Epithelial cell of prostate (primary cell): ENCODE measurements at places on chromosomes 2 and 18.

DNA sequence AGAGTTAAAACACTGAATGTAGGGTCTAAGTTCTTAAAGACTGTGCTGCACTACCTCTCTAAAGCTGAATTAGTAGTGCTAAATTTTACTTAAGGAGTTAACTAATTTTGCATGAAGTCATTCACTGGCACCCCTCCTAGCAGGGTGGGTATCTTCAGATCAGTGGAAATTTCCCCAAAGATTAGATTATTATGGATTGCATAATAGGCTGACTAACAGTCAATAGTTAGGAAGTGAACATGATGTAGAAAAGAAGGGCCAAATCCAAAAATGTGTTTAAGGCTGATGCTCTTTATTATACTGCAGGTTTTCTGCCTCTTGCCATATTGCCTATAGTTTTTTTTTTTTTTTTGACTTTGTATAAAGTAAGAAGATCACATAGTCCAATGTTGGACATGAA lies 5.2 kb downstream of the ZNF638 start:
- DNase-seq, result no peak

- no peak for DNase-seq
These were observed 167.9 kb downstream of the TNS1 start for GRCh38 chr2:217834744-217835513.

DNA sequence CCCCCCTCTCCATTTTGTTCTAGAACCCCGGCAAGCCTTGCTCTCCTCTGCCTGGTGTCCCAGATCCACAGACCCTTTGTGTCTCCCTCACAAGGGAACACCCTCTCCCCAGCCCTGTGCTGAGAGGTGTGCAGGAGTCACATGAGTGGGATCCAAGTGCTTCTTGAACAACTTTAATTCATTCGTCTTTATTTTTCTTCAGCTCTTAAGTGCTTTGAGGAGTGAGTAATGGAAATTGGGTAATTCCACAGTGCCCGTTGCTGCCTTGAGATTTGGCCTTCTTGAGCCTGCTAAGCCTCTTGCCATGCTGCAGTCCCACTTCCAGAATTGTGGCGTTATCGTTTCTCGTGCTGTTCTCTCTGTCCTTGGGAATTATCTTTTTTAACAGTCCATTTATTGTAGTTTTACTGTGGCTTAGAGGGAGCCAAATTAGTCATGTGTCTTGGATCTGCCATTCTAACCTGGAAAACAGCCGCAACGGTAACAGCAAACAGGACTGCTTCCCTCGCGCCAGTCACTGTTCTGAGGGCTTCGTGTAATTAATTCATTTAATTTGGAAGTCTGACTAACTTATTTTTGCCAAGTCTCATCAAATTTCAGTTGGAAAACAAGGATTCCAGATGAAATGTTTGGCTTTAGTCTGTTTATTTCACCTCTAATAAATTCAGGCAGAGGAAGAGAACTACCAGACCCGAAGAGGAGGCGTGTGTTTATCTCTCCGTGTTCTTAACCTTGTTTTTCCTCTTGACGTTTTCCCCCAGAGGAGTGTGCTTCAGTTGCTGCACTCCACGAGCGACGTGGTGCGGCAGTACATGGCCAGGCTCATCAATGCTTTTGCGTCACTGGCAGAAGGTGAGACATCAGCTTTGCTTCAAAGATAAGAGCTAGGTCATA lies 72.0 kb downstream of the ARMC9 start:
- DNase-seq, result no peak

- DNase-seq, result no peak
These were observed 109.0 kb upstream of the KCNJ3 start for GRCh38 chr2:154589514-154589913.

DNA sequence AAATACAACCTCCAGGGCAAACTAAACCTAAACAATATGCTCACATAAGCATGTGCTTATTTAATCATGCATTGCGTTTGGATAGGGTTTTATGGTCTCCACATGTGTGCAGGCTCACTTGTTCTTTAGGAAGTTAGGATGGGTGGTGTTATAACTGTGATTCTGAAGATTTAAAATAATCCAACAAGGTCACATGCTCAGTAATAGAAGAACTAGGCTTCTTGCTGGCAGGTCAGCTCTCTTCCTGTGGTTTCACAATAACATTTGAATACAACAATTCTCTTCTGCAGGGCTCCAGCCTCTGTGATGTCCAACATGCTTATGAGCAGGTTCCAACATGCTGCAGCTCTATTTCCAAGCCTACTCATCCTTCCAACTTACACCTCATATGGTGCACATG lies 84.0 kb downstream of the MYL12B start:
- DNase-seq, result peak; percentile 77

- DNase-seq, result no peak
These were observed 377.4 kb upstream of the DSEL start for GRCh38 chr18:67893916-67894315.

- DNase-seq, result no peak
These were observed 104.3 kb upstream of the ST6GAL2 start for GRCh38 chr2:106990297-106990696.

DNA sequence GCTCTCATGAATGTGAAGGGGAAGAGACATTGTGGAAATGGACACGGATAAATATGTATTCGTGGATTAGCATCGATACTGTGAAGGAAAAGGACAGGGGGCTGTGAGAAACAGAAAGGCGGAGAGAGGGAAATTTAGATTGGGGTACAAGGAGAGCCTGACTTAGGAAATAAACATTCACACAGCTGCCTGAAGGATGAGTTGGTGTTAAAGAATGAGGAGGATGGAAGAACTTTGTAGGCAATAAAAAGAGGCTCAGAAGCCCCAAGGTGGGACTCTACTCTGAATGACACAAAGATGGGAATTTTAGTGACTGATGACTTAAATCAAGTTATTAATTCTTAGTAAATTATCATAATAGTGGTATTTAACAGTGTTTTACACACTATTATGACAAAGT lies 10.1 kb downstream of the MYO1B start:
- no peak for DNase-seq

DNA sequence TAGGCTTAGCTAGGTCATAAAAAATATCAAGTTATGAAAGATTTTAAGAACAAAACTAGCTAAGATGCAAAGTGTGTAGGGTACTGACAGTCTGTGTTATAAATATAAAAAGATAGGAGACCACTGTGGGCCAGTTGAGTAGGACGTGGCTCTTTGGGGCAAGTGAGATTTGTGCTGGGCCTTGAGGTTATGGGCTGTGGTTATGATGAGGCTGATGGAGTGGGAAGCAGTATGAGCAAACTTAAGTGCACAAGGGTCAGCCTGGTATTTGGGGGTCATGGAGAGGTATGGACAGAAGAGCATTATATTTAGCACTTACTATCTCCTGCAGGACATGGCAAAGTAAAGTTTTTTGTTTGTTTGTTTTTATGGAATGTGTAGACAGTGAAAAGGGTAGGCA lies 70.1 kb downstream of the SETBP1 start:
- no peak for DNase-seq

DNA sequence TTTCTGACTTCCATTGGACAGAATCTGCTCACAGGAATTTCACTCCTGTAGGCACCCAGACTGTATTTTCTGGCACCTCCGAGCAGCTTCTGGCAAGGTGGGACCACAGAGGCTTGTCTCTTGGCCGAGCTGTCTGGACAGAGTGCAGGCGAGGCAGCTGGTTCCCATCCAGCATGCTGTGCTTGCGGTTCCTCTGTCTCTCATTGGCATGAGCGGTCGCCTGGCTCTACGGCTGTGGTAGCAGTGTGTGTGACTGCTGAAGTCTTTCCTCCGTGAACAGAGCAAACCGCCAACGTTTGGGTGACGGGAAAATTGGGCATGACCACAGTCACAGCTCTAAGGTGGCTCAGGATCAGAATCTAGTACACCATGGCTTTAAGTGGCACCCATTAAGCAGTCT lies 411.7 kb upstream of the NETO1 start:
- DNase-seq, result no peak

DNA sequence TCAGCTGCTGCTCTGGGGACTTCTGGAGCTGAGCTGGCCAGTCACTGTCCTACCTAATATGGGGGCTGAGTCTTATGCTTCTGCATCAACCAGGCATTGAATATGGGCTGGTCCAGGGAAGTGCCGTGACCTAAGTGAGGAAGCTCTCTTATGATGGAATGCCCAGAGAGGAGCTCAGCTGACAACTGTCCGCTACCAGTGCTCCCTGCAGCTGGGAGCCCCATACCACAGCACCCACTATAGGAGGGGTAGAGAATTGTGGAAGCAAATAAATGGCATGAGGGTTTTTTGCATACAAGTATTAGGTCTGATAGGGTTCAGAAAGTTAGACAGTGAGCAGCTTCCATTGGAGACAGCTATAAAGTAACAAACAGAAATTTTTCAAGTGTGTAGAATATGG lies 4.5 kb downstream of the TIMM21 start:
- no peak for DNase-seq

GRCh38 chr2:158994920-158995676 lies 26.7 kb downstream of the TANC1 start:
- DNase-seq, result no peak

GRCh38 chr2:46876741-46877384 lies 38.7 kb downstream of the MCFD2 start:
- DNase-seq, result peak; percentile 34

GRCh38 chr2:7502336-7502735 lies 585.1 kb downstream of the RNF144A start:
- no peak for DNase-seq

DNA sequence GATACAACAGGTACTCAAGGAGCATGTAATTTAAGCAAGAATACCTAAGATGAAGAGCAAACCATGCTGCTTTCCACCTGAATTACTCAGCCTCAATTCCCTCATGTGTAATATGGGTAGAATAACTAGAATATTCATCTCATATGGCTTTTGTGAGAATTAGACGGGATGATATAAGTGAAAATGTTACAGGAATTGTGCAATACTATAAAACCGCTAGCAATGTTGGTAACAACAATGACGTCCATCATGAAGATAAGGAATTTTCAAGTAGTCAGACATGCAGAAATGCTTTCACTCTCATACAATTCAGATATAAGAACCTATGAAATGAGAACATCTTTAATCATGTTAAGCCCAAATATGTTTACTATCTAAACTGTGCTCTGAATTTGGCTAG lies 2106.6 kb upstream of the CELF4 start:
- DNase-seq, result no peak

DNA sequence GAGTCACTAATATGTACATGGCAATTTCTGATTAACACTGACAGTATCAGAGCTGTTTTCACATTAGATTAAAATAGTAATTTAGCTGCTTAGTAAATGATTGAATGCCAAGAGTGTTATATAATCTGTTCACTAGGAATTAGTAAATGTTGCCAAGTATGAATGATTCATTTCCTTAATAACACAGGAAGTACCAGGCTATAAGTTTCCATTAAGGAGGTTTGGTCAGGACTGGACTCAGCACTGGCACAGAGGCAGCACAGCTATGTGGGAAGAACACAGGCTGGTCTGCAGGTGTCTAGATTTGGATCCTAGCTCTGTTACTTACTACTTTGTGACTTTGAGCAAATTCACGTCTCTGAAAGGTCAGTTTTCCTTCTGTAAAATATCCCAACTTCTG lies 97.2 kb downstream of the TDRD15 start:
- peak; percentile 22 for DNase-seq

- DNase-seq, result no peak
These were observed 105.5 kb downstream of the RNF144A start for GRCh38 chr2:7022492-7023385.

- DNase-seq, result no peak
These were observed 2.9 kb downstream of the OTOF start for GRCh38 chr2:26475037-26475436.

DNA sequence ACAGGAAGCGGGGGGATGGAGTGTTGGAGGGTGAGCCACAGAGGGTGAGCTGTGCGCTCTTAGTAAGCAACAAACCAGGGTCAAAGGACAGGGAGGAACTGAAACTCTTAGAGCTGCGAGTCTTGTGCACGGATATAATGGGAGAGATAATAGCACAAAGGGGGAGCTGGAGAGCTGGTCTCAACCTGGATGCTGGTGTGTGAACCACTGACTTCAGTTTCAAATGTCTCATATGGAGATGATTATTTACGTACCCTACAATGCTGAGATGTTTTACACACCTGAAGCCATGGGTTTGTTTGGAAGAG lies 35.9 kb downstream of the PTGR3 start:
- DNase-seq, result no peak

DNA sequence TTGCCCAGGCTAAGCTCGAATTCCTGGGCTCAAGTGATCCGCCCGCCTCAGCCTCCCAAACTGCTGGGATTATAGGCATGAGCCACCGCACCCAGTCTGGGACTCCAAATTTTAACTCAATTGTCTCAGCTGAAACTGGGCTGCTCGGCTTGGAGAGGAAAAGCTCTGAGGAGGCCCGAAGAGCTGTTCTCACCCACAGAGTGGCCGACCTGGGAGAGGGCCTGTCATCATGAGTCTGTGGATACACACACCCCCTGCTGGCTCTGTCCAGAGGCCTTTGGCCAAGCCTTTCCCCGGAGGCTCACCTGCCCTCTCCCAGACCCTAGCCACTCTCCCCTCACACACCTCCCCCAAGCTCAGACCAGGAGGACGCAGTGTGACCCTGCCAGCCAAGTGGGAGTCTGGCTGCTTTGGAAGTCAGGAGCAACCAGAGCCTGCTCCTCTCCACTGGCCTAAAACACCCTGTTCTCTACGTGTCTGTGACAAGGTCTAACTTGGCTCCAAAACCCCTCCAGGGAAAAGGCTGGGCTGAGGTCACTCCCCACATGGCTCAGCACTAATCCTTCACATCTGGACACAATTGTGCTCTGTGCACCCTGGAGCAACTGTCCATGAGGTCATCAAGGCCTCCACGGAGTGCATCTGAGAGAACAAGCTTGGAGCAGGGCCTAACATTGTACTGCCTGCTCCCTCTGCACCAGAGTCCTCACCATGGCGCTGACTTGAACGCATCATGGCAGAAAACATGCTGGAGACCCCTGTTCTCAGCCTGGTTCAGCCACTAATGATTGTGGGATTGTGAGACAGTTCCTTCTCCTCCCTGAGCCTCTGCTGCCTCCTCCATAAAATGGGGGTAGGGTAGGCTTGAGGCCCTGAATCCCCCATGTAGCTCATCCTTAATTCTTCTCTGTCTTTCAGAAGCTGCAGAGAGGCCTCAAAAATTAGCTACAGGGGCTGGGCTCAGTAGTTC lies 49.9 kb upstream of the RAB6C start:
- DNase-seq, result no peak

DNA sequence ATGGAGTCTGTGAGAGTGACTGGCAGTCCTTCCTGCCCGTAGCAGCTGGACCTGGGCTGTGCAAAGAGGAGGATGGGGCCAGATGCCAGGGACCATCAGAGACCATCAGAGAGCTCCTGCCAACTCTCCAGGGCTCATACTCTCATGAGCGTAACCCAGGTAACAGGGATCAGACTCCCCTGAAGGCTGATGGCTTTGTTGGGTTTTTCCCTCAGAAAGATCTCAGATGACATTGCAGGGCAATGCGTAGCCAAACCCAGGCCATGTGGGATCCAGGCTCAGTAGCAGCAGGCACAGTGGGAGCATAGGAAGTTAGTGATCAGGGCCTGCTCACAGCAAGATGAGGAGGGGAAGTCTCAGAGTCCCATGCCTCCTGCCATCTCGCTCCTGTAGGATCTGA lies 218.0 kb downstream of the LOXHD1 start:
- no peak for DNase-seq

DNA sequence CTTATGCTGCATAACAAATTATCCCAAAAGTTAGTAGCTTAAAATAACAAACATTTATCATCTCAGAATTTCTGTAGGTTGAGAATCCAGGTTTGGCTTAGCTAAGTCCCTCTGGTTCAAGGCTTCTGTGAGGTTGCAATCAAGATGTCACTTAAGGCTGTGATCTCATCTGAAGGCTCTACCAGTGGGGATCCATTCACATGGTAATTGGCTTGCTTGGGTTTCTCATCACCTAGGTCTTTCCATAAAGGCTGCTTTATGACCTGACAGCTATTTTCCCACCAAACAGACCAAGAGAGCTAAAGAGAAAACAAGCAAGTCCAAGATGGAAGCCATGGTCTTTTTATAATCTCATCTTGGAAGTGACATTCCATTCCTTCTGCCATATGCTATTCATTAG lies 137.3 kb downstream of the DTNA start:
- no peak for DNase-seq
